ENCODE measurements at places on chromosomes 2 and 18. TPM values are rescaled to one million over a fixed set of nuclear protein-coding genes. Genes with fewer than 3 reads are reported as not detected.

DNAJC5G gene
- 2.1 TPM for total RNA-seq

CRYGD gene
- not detected for total RNA-seq

DNA sequence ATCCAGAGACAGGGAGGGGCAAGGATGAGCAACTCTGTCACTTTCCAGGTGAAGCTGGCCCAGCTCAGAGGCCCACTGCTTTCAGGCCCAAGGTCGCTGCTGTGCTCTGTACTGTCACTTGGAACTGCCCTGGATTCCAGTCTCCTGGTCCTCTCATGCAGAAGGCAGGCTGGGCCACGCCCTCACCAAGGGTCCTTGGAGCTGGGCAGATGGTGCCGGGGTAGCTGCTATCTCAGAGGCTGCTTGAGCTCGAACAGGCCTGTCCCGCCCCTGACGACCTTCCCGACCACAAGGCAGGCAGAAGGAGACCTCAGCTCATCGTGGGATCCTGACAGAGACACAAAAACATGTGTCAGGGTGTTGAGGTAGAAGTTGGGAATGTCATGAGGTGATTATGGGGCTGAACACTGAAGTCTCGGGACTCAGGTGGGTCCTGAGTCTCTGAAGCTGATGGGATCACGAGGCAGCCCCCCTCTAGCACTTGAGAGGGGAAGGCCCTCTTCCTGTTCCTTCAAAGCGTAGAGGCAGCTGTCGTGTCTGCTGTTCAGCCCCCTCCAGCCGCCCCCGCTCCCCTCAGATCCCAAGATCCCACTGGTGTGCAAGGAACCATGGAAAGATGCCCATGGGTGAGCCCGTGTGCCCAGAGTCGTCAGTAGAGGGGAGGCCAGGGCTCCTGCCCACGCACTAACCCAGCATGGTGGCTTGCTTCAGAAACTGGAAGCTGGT, 78.3 kb downstream of the POLR1A start:
- peak; percentile 58 for DNase-seq

GRCh38 chr2:239223310-239224198, 177.3 kb downstream of the HDAC4 start:
- DNase-seq = peak; percentile 52

GRCh38 chr2:129069875-129070594, 751.4 kb upstream of the HS6ST1 start:
- DNase-seq = no peak
